CD4-positive, alpha-beta memory T cell (primary cell): ENCODE measurements at places on chromosomes 1 and 21.

DNA sequence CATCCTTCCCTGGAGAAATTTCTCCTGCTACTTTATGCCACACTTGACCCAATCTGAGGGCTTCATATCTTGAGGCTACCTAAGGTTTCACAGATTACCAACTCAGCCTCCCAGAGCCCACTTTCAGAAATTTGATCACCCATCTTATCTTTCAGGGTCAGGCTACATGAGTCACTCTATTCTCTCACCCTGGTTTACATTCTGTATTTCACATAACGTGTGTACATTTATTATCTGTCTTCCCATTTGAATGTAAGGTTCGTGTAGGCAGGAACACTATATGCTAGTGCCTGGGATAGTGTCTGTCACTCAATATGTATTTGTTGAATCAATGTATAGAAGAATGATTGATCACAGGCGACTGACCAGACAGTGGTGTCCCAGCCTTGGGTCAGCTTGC lies 124.8 kb downstream of the UBE2U start:
- DNase-seq = no peak

DNA sequence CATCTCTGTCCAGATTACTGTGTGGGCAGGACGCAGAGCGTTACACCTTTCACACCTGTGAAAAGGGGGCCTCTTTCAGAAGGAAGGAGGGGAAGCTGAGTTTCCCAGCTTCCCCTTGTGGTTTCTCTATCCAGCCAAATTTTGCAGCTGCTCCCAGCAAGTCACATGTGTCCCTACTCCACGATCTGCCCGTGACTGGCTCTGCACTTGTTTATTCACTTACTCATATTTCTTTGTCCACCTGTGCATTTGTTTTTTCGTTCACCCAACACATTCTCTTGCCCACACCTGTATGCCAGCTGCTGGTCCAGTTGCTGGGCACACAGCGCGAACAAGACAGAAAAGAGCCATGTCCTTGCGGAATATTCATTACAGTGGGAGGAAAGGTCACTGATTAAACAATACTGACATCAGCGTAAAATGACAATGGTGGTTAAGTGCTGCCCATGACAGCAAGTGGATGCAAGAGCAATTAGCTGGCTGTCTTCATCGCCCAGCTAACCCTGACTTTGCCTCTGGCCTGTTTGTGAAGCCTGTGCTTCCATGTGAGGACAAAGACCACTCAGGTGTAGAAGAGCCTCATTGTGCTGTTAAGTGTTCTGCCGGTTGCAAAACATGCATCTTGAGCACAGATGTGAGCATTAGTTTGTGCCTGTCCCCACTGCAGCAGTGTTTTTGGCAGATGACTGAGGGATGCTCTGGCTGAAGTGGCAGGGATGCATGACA lies 28.6 kb upstream of the NEK2 start:
- no peak for DNase-seq

DNA sequence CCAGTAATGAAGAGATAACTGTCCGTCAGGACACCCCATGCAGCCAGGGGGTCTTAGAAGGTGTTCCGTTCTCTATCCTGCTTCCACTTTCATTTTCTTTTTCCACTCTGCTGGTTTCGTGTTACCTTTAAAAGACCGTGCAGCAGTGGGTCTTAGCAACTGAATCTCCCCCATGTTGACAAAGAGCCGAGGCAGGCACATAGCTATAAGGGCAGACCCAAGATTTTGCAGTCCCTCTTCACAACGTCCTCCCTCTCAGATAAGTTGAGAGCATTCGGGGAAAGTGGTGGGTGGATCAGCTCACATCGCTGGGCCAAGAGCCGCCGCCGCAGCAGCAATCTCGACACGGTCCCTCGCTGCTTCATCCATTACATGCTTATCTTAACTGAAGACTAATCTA lies 355.5 kb downstream of the LMO4 start:
- no peak for DNase-seq

DNA sequence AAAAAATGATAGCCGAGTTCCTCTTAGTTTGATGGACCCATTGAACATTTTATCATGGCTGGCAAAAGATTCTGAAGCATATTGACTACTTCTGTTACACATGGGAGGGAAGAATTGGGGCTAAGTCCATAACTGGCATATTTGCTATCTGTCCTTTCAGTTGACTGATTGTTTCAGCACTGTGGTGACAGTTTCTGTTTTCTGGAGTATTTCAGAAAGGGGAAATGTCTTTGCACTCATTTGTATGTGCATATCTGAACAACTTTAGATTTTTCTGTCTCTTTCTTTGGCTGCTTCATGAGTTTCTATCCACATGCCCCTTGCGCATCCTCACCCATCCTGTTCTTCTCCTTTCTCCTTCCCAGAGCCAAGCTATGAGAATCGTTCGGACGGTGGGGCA lies 33.2 kb downstream of the SPATA46 start:
- DNase-seq = no peak

DNA sequence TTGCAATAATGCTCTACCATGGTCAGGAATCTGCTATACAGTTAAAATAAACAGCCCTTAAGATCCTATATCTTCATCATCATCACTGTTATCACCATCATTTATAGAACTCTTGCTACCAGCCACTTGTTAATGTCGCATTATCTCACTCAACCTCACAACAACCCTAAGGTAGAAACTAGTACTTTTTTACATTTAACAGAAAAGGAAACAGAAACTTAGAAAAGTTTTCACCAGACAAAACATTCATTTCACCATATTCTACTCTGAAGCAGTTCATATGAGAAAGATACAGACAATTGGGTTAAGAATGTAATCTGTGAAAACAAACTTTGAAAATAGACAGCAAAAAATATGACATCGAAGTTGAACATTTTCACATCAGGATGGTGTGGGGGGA lies 262.6 kb downstream of the ATG4C start:
- no peak for DNase-seq

GRCh38 chr1:25056536-25056935 lies 126.5 kb upstream of the RUNX3 start:
- no peak for DNase-seq

DNA sequence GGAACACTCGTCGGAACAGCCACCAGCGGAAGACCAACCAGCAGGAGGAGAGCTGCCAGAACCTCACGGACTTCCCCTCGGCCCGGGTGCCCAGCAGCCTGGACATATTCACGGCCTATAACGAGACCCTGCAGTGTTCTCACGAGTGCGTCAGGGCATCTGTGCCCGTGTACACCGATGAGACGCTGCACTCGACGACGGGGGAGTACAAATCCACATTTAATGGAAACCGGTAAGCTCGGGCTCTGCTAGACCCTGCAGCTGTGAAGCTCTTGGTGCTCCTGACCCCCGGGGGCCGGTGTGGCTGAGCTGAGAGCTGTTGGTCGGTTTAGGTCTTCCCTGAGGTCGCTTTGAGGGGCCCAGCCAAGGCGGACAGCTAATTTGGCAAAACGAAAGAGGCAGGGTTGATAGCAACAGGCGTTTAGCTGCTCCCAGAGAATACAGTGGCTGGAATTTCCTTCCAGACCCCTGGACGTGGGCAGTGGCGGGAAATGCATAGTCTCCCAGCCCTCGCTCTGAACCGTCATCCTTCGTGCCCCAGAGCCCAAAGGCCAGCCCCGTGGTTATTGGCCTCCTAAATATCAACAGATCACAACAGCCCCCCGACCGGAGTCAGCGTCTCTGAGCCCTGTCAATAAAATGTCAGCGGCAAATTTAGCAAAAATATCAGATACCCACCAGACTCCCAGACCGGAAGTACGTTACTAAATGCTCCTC lies 118.0 kb downstream of the AJAP1 start:
- DNase-seq = no peak

GRCh38 chr1:150383631-150384324 lies 19.8 kb downstream of the RPRD2 start:
- no peak for DNase-seq

DNA sequence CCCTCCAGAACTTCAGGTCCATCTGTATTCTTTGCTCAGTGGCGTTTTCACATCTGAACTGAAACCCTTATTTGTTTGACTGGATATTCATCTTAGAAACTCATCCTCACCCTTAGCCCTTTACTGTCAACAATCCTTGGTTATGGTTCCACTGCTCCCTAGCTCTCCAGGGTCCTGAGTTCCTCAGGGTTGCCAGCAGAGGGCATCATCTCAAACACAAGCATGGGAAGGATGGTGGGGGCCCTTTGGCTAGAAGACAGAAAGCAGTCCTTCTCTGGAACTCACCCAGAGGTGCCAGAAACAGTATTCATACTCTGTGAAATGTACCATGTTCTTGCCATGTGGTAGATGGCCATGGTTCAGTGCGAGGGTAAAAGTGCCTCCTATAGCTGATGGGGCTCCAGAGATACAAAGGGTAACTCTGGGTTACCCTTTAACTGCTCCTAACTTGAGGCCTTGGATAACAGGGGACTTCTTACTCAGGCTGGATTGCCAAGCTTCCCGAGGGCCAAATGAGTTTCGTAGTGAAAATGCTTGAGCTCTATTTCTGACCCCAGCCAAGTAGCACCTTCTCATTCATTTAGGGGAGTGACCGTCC lies 11.3 kb downstream of the NCSTN start:
- peak; percentile 20 for DNase-seq

GRCh38 chr1:13948396-13948795 lies 248.4 kb downstream of the PRDM2 start:
- no peak for DNase-seq

- no peak for DNase-seq
These were observed 37.4 kb downstream of the UBE4B start for GRCh38 chr1:10070206-10070605.

DNA sequence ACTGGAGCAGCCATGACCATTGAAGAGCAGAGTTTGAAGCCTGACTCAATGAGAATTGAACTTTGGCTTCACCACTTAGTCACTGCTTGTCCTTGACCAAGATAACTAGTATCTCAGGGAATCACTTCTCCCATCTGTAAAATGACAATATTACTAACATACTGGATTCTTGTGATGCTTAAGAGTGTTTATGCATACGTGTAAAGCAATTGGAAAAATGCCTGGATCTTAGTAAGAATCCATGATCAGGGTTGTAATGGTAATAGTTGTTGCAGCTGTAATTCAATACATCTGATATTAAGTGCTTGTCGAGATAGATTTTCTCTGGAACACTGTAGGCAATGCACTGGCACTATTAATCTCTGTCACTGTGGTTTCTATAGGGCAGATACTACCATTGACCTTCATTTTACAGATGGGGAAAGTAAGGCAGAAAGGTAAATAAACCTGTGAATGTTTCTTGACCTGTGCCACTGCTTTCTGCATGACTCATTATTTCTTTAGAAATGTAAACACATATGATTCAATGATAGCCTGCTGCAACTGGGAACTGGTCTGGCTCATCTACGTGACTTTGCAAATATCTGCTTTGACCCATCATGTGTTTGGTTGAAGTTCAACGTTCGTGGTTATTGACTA lies 662.5 kb downstream of the PLA2G4A start:
- no peak for DNase-seq

DNA sequence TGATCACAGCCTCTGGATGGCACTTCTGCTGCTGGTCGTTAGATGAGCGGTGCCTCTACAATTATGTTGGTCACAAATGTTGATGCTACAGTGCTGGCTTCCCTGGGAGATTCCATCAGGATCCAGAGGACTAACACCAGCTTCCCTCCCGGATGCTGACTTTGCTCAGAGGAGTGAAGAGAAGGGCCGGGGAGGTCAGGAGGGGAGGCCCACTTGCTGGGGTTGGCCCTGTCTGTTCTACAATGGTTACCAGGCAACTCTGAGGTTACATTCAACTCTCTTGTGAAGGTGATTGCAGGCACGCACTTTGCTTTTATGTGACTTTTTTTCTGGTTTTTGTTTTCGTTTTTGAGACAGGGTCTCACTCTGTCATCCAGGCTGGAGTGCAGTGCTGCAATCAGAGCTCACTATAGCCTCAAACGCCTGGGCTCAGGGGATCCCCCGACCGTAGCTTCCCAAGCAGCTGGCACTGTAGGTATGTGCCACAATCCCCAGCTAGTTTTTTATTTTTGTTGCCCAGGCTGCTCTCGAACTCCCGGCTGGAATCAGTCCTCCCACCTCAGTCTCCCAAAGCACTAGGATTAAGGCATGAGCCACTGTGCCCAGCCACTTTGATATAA lies 112.5 kb downstream of the ADSS2 start:
- DNase-seq = no peak
